AG09319 (cell line): ENCODE measurements at places on chromosomes 5 and 9.

DNA sequence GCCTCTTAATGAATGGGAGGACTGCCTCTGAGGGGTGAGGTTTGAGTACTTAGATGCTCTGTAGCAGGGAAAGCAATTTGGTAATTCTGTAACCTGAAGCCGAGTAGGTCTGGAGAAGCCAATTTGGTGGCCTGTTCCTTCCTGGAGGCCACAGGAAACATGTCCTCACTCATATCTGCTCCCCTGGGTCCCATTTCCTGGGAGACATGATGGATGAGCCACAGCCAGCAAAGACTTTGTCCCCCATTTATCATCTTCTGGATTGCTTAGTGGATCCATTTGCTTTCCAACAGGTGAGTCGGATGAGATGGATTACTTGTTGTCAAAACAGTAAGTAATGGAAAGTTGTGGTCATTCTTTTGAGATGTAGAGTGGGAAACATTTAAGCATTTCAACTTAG lies 99.8 kb upstream of the KLF9 start:
- DNase-seq, result no peak

- DNase-seq, result no peak
Measured at GRCh38 chr5:55173687-55174230, 782 bp upstream of the CDC20B start.

GRCh38 chr9:125153712-125154367 lies 10.5 kb upstream of the SCAI start:
- DNase-seq, result no peak

DNA sequence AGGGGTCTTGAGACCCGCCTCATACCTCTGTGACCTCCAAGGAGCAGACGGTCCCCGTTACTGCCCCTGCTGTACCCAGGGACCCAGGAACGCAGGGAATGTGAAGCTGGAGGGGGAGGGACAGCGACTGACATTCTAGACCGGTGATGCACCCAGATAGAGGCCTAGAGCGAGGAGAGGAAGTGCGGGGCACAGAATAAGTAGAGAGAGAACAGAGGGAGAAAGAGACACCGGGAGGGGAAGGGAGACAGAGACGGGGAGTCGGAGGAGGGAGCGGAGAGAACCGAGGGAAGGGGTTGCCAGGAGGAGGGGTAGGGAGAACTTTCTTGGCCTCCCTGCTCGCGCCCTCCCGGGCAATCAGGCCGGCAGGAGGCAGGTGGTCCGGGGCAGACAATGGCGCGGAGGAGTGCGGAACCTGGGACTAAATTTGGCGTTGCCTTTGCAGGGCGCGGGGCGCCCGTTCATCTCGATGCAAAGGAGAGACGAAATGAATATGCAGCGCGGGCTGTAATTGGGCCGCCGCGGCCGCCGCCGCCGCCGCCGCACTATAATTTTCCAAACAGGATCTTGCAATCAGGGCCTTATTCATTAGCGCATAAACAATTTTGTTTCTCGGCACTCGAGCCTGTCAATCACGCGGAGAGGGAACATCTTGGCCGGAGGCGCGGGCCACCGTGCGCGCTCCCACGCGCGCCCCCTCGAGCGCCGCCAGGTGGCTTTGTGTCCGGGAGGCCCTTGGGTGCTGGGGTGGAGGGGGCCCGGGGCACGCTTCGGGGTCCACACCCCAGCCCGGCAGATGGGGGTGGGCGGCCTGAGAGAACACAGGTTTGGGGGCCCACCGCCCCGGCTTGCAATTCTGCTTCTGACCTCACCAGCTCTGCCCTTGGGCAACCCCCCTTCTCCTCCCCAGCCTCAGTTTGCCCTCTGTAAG lies 33.0 kb downstream of the NDUFA8 start:
- DNase-seq, result no peak

DNA sequence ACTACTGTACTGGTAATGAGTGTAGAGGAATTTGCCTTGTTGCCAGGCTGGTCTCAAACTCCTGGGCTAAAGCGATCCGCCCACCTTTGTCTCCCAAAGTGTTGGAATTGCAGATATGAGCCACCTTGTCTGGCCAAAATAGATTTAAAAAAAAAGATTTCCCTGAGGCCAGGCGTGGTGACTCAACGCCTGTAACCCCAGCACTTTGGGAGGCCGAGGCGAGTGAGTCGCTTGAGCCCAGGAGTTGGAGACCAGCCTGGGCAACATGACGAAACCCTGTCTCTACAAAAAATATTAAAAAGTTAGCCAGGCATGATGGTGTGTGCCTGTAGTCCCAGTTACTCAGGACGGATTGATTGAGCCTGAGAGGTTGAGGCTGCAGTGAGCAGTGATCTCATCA lies 62.5 kb downstream of the IPO11 start:
- no peak for DNase-seq

DNA sequence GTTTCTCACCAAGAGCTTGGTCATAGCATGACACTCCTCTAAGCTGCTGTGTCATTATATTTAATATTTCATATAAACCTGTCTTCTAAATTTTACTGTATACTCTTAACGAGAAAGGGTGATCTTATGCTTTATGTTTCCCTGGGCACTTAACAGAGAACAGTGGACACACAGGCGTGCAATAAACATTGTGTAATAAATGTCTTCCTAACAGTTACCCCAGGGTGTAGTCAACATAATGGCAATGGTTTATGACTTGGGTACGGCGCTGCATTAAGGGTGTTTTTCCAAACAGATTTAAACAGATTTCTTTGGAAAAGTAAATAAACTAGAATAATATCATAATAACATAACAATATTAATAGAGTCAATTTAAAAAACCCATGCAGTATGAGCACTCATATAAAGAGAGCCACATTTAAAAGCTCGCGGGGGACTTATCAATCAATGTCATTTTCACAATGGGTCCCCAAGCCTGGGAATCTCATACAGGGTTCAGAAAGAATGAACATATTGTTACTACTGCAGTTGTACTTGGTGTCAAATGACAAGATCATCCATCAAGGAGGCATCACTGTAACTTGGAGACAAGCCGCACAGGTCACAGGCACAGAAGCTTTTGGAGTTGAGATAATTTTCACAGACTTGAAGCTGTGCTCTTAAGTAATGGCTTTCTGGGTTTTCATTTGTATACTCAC lies 376.4 kb downstream of the CTNND2 start:
- DNase-seq, result no peak

DNA sequence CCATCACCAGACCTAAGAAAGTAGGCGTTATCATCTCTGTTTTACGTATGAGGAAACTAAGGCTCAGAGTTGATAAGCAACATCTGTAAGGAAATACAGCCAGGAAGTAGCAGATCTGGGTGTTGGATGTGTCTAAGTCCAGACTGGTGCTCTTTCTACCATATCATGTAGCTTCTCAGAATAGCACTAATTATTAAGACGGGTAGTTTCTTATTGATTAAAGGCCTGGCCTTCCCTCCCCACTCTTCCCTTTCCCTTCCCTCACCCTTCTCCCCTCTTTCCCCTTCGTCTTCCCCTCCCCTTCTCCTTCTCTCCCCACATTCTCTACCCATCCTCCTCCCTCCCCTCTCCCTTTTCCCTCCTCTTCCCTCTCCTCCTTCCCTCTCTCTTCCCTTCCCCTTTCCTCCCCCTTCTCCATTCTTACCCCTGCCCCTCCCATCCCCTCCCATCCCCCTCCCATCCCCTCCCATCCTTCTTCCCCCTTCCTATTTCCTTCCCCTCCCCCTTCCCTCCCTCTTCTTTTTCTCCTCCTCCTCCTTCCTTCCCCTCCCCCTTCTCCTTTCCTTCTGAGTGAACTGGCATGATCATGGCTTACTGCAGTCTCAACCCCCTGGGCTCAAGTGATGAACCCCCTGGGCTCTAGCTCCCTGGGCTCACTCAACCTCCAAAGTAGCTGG lies 79.4 kb downstream of the SNX24 start:
- no peak for DNase-seq

DNA sequence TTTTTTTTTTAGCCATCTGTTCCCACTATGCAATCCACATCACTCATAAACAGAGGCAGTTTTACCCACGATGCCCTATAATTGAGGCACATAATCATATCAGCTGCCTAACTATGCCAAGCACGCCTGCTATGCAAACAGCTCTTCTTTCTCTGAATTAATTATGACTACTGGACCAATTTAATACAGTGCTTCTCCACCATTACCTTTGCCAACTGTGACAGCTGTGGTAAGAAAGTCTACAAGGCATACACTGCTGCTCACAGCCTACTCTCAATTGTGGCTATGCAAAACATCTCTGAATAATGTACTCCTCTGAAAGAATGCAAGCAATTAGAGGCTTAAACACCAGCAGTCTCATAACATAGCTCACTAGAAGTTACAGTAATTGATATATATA lies 97.1 kb downstream of the DTWD2 start:
- DNase-seq, result no peak
